Fibroblast of skin of abdomen (primary cell): ENCODE measurements at places on chromosomes 16 and 17.

DNA sequence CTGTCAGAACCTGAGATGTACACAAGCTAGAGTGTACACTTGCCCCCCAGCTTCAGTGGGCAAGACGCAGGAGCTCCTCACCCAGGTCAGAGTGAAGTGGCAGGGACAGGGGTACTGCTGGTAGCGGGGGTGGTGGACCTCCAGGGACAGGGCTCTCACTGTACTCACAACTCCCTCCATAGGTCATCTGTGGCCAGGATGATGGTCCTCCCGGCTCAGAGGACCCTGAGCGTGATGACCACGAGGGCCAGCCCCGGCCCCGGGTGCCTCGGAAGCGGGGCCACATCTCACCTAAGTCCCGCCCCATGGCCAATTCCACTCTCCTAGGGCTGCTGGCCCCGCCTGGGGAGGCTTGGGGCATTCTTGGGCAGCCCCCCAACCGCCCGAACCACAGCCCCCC is 2.7 kb downstream of the NXPH3 start:
- no peak for DNase-seq

DNA sequence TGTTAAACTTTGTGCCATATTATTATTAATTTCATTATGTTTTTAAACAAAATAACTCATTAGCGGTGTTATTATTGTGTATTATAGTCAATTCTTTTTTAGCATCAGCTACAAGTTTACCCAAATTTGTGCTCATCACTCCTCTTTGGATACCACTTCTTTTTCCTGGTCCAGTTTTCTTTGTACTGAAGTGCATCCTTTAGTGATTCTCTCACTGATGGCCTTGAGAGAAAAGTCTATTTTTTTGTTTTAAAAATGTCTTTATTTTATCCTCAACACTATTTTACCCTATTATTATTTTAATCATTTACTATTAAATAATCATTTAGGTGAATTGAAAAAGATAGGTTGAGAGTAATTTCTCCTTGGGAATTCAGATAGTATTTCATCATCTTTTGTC is 99.2 kb downstream of the RGS9 start:
- no peak for DNase-seq

- no peak for DNase-seq
These were observed 95.9 kb downstream of the METRNL start for GRCh38 chr17:83175119-83175821.

DNA sequence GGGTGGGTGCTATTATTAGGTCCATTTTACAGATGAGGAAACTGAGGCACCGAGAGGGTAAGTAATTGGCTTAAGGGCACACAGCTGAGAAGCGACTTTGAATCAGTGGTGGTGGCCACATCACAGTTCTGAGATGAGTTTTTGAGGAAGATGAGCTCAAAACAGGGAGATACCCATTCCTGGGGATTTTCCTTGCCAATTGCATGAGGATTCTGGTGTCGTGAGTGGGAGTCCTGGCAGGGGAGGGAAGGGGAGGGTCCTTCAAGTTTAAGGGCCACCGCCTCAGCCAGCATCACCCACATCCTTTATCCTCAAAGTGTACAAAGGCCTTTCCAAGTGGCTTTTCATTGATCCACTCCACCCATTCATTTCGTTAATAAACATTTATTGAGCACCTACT is 45.3 kb downstream of the IL21R start:
- DNase-seq = no peak

DNA sequence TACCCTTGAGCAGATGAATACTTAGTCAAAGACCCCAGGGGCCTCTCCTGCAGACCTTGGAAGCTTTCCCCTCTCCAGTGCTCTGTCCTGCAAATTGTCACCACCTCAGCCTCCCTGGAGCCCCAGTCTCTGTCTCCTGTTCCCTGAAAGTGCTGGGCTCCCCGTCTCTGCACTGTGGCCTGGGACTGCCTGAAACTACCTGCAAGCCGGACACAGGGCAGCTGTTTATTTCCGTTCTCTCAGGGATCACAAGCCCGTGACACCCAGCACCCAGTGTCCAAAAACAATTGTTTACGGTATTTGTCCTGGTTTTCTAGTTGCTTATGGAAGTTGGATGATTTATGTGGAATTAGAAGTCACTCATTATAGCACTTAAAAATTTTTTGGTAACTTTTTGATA is 81.6 kb upstream of the CHMP6 start:
- no peak for DNase-seq

DNA sequence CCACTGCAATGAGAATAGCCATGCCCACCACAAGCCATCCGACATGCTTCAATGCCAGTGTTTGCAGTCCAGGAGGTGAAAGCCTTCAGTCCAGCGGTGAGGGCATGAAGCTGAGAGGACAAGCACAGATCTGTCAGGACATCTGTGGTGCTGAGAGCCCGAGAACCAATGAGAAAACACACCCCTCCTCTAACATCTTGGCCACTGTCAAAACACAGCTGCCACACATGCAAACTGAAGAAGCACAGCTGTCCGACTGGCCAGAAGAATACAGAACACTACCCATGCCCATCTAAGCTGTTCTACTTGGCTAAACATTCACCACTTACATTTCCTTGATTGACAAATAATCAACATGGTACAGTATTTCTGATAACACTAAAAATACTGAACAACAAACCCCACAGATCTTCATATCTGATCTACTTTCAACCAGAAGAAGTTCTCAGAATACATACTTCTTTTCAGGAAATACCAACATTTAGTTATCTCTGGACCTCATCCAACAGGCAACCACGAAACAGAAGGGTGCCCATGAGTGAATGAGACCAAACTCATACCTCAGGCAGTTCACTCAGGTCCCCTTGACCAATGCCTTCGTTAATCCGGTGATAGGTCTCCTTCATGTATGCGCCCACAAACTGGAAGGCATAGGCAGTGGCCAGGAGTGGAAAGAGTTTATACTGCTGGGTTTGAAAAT is 10.2 kb upstream of the FBF1 start:
- peak; percentile 12 for DNase-seq

DNA sequence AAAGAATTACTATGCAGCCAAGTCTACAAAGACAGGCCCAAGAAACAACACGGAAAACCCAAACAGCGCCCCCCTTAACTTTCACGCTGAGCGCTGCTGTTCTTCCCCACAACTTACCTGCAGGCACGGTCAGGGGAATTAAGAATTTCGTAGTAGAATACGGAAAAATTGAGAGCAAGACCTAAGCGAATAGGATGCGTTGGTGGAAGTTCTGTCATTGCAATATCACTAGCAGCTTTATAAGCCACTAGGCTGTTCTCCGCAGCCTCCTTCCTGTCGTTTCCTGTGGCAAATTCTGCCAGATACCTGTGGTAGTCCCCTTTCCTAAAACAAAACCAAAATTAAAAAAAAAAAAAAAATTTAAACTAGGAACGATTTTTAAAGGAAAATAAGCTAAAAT is 39.0 kb downstream of the YWHAE start:
- no peak for DNase-seq

GRCh38 chr17:17502741-17503565 is 6.8 kb upstream of the RASD1 start:
- no peak for DNase-seq

- peak; percentile 4 for DNase-seq
These were observed 40.2 kb downstream of the MED13 start for GRCh38 chr17:62024866-62025265.

GRCh38 chr16:53219371-53219770 is 164.6 kb downstream of the CHD9 start:
- no peak for DNase-seq

DNA sequence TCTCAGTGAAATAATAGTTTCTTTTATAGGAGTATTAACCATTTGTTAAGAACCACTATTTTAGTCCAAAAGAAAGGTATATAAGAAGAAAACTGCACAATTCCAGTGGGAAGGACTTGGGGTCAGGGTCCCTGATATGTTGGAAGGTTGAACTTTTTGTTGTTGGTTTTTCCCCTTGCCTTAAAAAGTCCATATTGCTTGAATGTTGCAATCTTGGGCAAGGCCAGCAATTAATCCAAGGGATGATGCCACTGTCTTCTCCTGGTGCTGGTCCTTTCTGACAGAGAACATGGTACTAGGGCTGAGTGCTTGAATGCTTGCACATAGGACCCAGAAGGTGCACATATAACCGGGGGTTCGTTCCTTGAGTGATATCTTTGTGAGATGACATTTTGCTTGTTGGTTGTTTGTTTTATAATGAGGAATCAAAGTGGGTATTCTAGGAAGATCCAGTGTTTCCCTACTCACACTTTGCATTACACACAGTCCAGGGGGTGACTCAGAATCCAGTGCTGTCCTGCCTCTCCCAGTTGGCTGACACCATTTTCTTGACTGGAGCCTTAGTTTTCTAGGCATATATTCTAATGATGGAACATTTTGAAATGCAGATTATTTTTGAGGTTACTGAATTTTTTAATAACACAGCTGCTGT is 54.9 kb downstream of the SIAH1 start:
- DNase-seq = no peak

GRCh38 chr16:8376430-8376829 is 213.9 kb downstream of the TMEM114 start:
- no peak for DNase-seq

DNA sequence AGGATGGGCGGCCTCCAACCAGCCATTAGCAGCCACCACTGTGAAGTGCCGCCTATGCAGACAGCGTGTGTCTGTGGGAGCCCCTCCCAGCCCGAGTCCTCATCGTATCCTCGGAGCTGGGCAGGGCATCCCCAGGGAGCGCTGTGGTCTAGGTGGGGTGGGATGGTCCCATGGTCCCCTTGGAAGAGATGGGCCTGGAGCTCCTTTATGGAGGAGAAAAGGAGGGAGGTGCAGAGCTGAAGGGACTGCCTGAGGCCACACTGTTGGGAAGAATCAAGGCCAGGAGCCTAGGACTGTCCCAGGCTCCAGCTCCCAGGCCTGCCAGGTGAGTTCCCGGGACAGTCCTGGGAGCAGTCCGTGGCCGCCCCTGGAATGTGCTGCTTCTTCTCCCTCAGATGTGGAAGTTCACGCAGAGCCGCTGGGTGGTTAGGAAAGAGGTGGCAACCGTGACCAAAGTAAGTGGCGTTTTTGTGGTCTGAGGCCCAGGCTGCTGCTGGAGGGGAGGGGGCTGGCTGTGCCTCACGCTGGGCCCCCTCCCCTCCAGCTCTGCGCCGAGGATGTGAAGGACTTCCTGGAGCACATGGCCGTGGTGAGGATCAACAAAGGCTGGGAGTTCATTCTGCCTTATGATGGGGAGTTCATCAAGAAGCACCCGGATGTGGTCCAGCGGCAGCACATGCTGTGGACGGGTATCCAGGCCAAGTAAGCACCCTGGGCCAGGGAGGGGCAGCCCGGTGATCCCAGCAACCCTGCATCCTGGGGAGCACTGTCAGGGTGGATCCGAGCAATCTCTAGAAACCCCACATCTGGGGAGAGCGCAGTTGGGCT is 27.0 kb downstream of the POLR3E start:
- DNase-seq = no peak

- peak; percentile 8 for DNase-seq
These were observed 38.5 kb upstream of the CNEP1R1 start for GRCh38 chr16:49986351-49987124.

- no peak for DNase-seq
These were observed 24.3 kb downstream of the CD300A start for GRCh38 chr17:74490716-74491115.

DNA sequence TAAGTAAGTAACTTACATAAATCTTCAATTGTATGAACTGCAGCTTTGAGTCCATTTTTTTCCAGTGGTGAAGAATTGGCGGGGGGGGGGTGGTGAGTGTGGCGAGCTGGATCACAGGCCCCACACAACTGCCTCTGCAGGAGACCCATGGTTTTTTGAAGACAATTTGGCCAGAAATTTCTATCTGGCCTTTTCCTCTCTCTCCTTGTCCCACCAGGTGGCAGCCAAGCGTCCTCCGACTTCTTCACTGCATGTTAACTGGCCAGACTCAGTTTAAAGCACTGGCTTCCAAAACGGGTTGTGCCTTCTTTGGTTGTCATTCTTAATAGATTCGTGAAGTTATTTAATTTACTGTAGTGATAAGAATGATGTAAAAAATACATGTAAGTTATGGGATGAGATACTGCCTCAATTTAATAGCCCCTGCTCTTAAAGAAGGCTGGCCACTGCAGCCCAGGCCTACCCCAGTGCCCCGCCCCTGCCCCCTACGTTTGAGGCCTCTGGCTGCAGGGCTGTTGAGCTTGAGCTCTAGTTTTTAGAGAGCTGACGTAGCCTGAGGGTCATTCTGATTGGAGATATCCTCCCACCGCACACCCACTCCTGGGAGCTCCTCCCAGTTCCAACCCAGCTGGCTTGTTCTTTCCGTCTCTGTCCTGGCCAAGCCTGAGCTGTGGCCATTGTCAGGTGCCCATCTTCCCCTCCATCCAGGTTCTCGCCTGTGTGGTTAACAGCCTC is 36.4 kb downstream of the AKAP1 start:
- peak; percentile 32 for DNase-seq
